T-helper 9 cell (primary cell): ENCODE measurements at places on chromosomes 3 and 15.

DNA sequence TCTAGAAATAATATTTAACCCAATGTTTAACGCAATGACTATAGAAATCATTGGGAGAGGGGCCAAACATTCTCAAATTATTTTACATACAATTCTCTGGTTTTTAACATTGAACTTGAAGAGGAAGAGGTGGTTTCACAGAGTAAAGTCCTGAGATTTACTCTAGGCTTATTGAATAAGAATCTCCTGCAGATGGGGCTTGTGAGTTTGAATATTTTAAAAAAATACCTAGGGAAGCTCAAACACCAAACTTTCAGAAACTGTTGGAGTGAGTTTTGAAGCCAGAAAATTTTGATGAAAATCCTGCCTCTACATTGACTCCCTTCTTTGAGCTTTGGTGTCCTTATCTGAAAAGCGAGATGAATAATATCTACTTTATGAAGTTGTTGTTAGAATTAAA lies 906.6 kb downstream of the TUSC7 start:
- no peak for DNase-seq

GRCh38 chr3:37997342-37997741 lies 6.8 kb downstream of the VILL start:
- no peak for DNase-seq

GRCh38 chr15:82397817-82398216 lies 31.8 kb upstream of the GOLGA6L9 start:
- DNase-seq: no peak

DNA sequence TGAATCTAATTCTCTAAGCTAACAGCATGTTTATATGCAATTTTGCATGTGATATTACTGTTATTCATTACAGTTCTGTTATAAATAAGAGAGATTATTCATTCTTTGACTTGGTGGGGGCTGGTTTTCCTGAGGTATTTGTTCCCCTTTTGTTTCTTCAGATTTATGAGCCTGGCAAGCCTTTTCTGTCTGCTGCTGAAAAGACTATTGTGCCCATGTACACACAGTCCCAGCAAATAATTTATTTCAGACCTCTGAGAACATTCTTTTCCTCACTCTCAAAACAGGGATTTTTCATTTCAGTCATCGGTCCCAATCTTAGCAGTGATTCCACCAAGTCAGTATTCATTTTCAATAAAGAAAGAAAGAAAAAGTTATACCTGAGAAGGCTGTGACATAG lies 716.8 kb downstream of the NSUN3 start:
- no peak for DNase-seq

- DNase-seq: no peak
These were observed 3.9 kb upstream of the TLE3 start for GRCh38 chr15:70101459-70102113.

- no peak for DNase-seq
These were observed 77.4 kb upstream of the SKOR1 start for GRCh38 chr15:67747921-67748320.

DNA sequence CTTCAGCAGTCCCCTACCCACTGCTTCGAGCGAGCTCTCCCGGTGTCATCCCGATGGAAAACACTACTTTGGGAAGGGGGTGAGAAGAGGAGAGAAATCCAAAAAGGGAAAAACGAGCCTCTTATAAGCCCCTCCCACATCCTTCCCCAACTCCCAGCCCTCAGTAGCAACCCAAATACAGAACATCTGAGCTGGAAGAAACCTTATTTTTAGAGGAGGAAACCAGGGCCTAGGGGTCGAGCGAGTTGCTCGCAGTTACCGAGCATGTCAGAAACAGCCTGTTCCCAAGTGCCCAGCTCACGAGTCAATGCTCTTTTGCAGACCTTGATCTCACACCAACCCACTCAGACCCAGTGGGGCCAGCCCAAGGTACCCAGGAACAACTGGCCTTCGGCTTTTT lies 14.2 kb downstream of the RBPMS2 start:
- no peak for DNase-seq

DNA sequence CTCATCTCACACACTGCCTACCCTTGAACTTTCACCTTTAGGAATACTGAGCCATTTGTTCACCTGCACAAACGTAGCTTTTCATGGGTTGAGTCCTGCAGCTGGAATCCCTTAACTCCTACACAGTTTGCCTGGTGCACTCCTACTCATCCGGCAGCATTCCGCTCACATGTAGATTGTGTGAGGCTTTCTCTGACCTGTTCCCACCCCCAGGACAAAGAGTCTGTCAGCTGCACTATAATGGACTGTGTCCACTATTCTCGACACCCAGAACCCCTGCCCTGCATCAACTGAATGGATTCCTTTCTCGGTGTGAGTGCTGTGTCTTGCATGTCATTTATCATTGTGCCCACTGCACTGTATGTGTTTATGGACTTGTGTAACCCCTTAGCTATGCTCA lies 54.9 kb downstream of the EPHB3 start:
- no peak for DNase-seq

GRCh38 chr3:27147215-27147614 lies 222.0 kb downstream of the NEK10 start:
- DNase-seq: no peak

GRCh38 chr3:136750209-136750896 lies 1.8 kb downstream of the STAG1 start:
- no peak for DNase-seq

GRCh38 chr15:77839456-77839855 lies 206.7 kb upstream of the LINGO1 start:
- DNase-seq: no peak

DNA sequence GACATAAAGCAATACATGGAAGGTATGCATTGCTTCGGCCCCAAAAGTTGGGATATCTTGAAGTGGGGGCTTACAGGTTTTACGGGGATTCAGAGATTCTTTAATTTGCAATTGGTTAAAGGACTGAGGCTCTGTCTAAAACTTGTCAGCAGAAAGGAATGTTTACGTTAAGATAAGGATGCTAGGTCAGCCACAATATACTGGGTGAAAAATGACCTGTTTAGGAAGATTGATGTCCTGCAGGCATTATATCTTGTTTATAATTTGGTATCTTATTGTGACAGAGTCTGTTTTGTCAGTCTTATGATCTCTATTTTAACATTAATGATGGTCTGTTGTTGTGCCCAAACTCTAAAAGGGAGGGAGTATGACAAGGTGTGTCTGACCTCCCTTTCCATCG lies 15.3 kb upstream of the CCNDBP1 start:
- DNase-seq: no peak

- DNase-seq: no peak
These were observed 31.9 kb upstream of the STRIT1 start for GRCh38 chr3:155325263-155325835.

GRCh38 chr3:42668793-42669217 lies 15.3 kb downstream of the ZBTB47 start:
- no peak for DNase-seq

DNA sequence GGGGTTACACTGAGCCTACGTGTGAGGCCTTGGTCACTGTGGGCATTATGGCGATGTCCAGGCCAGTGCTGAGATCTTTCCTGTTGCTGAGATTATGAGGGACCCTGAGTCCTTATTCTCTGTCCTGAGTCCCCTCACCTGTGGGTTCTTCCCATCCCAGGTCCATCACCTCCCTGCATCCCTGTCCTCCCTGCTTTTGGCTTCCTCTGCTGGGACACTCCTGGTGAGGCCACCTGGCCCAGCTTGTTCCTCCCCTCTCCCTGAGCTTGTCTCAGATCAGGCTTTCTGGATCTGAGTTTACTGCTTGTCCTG lies 36.1 kb downstream of the AMOTL2 start:
- no peak for DNase-seq

- no peak for DNase-seq
These were observed 106.8 kb upstream of the SLC2A2 start for GRCh38 chr3:171133337-171133736.

DNA sequence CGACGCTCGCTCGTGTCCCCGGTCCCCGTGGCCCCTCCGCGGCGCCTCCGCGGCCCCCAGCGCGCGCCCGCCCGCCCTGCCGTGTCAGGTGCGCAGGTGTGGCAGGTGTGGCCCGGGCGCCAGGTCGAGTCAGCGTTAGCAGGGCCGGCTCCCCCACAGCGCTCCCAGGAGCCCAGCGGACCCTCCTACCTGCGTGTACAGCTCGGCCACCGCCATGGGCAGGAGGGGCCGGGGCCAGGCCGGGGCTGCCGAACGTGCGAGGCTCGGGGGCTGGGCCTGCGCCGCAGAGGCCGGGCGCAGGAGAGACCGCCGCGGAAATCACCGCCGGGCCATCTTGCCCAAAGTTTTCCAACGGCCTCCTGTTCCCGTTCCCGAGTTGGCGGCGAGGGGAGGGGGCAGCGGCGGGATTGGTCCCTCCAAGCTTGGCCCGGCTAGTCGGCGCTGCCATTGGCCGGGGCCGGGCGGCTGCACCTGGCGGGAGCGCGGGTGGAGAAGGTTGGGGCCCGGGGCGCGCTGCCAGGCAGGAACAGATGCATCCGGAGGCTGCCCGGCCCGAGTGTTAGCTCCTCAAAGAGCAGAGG lies at the start of gene MYO5C:
Gene MYO5C, minus strand, starts transcription at position 384 of the 581 bp plus-strand sequence. Its CDS starts 168 bp downstream, at position 216.
- no peak for DNase-seq

DNA sequence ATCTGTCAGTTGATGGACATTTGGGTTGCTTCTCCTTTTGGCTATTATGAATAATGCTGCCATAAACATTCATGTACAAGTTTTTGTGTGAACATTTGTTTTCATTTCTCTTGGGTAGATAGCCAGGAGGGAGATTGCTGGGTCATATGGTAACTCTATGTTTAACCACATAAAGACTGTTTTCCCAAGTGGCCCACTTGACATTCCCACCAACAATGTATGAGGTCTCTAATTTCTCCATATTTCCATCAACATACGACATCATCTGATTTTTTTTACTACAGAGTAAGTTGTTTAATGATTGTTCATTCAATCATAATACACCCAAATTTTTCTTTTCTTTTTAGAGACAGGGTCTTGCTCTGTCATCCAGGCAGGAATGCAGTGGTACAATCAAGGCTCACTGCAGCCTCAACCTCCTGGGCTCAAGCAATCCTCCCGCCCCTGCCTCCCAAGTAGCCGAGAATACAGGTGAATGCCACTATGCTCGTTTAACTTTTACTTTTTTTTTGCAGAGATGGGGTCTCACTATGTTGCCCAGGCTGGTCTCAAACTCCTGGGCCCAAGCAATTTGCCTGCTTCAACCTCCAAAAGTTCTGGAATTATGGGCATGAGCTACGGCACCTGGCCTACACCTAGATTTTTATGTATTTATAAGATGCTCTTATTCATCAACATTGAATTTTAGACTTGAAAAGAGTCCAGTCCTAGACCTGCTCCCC lies 6.8 kb downstream of the IP6K1 start:
- DNase-seq: no peak

GRCh38 chr3:57030721-57031120 lies 29.7 kb upstream of the SPATA12 start:
- no peak for DNase-seq

GRCh38 chr3:127867986-127868385 lies 45.7 kb upstream of the MGLL start:
- no peak for DNase-seq

DNA sequence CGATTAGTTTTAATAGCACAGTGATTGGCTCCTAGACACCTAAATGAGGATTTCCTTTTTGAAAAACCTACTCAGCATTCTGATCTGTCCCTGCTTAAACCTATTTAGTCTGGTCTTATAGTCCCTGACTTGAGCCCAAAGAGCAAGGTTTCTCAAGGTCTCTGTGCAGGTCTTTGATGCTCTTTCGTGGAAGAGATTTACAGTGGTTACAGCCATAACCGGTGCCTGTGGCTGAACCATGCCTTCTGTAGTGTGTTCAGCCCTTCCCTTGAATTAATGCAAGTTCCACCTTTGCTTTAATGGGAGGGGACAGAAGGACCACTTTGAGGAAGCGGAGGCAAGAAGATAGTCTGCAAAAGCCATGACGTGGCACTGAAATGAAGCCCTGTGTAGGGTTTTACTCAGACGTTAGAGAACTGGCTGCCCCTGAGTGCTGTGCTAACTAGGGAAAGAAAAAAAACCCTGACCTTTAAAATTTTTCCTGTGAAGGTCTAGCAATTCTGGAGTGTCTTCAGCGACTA lies 43.0 kb downstream of the ZBTB38 start:
- no peak for DNase-seq

DNA sequence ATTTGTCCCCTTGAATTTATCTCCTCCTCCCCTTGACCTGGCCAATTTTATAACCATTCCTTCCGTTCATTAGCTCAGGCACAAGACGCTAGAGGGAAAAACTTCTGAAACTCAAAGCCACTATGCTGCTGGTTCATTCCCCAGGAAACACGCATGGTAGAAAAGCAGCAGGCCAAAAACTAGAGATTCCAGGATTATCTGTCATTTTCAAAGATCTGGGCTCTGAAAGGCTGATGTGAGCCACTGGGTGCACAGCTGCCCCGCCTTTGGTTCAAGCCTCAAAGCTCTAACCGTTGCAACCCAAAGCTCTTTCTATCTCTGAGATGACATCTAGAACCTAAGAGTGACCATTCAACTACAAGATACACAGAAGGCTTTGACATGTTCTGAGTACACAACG lies 6.1 kb downstream of the ANP32A start:
- no peak for DNase-seq

DNA sequence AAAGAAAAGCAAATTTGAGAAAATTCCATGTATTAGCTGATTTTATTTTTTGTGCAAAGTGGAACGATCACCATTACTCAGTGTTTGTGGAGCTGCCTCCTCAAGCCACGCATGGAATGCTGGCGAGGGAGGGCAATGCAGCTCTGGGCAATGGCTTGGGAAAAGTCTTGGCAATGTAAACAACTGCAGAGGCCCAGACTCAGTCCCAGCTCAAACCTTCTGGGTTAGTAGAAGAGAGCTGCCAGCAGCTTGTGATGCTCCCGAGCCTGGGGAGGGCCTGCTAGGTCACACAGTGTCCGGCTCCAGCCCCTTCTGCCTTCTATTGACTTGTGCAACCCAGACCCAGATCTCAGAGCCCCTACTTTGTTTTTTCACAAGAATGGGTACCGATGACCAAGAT lies 4.3 kb downstream of the EPHB1 start:
- no peak for DNase-seq

GRCh38 chr3:155972885-155973584 lies 102.6 kb downstream of the GMPS start:
- DNase-seq: no peak

- DNase-seq: no peak
These were observed 11.7 kb upstream of the ADAMTS17 start for GRCh38 chr15:100353449-100353848.

DNA sequence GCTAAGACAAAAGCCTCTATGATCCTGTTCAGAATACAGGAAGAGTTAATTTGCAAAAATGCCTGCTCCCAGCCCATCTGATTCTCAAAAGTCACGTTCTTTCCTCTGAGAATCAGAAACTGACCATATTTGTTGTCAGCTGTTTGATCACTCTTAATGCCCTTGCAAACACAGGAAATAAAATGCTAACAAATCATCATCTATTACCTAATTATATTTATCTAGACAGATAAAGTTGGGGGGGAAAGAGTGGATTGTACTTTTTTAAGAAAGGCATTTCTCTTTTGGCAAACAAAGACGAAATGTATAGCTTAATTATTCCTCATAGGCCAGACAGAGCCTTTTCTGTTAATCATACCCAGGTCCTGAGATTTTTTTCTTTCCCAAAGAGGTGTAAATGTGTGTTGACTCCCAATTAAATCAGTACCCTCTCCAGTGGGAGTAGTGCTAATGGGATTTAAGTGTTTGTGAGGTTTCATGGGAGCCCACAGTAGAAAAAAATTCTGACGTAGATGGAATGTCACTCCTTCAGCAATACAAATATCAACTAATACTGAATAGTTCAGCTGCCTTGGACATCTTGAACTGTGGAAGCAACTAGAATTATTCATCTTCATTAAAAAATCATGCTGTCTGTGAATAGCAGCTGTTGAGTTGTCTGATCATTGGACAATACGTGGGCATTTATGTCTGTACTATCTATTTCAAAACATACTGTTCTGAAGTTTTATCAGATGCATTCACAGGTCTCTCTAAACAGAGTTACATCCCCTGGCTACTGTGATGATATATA lies 22.5 kb upstream of the BNIP2 start:
- DNase-seq: no peak

GRCh38 chr3:153069598-153070510 lies 92.2 kb upstream of the RAP2B start:
- no peak for DNase-seq
